ENCODE measurements at places on chromosomes 1 and 21. TPM values are rescaled to one million over a fixed set of nuclear protein-coding genes. Genes with fewer than 3 reads are reported as not detected.

GRCh38 chr1:159055181-159055641 lies 21.4 kb downstream of the AIM2 start:
- H3K4me3 ChIP-seq: no peak overlapping the region
- H3K27me3 ChIP-seq: no peaks in the 10 kb centered on the region
- no peak for DNase-seq
- H3K4me1 ChIP-seq: peaks cover 16% of the 10 kb centered on the region

- no peak overlapping the region for H3K4me3 ChIP-seq
- H3K4me1 ChIP-seq: no peaks in the 10 kb centered on the region
- H3K36me3 ChIP-seq: no peaks in the 10 kb centered on the region
- no peak overlapping the region for H3K27ac ChIP-seq
Observed at GRCh38 chr1:179323436-179323835, 29.8 kb downstream of the SOAT1 start.

EEIG2 gene
- 10.6 TPM for polyA plus RNA-seq

DNA sequence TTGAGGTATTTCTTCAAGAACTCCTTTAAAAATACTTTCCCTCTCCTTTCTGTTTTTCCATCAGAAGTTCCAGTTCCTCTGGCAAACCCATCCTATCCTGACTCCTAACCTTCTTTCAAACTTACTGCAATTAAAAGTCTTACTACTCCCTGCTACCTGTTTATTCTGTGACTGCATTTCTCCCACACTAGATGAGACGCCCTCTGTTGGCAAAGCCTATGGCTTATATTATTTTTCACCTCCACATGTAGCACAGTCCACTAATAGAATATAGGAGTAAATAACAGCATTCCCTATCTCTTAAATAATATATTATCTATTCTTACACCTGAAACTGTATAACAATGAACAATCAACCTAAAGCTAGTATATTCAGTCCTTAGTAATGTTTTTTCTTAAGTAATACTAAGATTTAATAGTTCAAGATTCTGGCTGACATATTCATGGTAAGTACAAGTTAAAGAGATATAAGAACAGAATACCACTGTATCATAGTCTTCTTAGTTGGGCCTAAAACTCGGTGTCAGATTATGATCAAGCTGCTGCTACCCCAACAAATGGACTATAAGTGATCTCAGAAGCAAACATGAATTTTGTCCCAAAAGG lies 54.8 kb downstream of the RAB3GAP2 start:
- no peak overlapping the region for H3K4me3 ChIP-seq
- H3K4me1 ChIP-seq: no peaks in the 10 kb centered on the region
- DNase-seq: no peak
- H3K27me3 ChIP-seq: no peaks in the 10 kb centered on the region
- H3K27ac ChIP-seq: no peak overlapping the region
- H3K36me3 ChIP-seq: no peaks in the 10 kb centered on the region

POU3F1 gene
- not detected for polyA plus RNA-seq

SLC35F3 gene
- under 0.01 TPM for polyA plus RNA-seq

GRCh38 chr1:78333502-78333901 lies 157.3 kb upstream of the PTGFR start:
- H3K27ac ChIP-seq: no peak overlapping the region
- H3K36me3 ChIP-seq: no peaks in the 10 kb centered on the region
- no peaks in the 10 kb centered on the region for H3K27me3 ChIP-seq
- no peak for DNase-seq
- no peak overlapping the region for H3K4me3 ChIP-seq
- no peaks in the 10 kb centered on the region for H3K4me1 ChIP-seq

DNA sequence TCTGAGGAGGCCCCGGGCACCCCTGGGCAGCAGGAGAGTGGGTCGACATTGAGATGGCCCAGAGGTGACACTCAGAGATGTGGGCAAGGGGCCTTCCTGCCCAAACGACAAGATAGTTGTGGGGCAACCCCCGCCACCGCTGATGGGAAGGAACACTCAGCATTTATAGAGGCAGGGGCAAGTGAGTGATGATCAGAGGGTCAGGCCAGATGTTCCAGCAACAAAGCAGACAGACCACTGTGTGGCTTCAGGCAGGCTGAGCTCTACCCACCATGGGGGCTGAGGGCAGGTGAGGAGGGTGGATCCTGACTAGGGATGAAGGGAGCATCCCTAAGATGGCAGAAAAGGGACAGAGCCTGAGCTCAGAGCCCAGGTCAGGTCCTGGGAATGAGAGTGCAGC lies 362.7 kb downstream of the PTPRU start:
- no peaks in the 10 kb centered on the region for H3K4me1 ChIP-seq
- DNase-seq: no peak
- no peak overlapping the region for H3K4me3 ChIP-seq

H6PD gene
- 25.9 TPM for polyA plus RNA-seq

- no peak for DNase-seq
- no peaks in the 10 kb centered on the region for H3K27me3 ChIP-seq
- H3K4me3 ChIP-seq: no peak overlapping the region
- peaks cover 81% of the 10 kb centered on the region for H3K4me1 ChIP-seq
- peak overlapping the region; percentile 84 for H3K27ac ChIP-seq
Observed at GRCh38 chr1:183089025-183089639, 65.9 kb downstream of the LAMC1 start.

GRCh38 chr1:149877211-149877946 lies 22.0 kb upstream of the BOLA1 start:
- DNase-seq: no peak
- no peak overlapping the region for H3K4me3 ChIP-seq
- no peak overlapping the region for H3K27ac ChIP-seq
- H3K36me3 ChIP-seq: no peaks in the 10 kb centered on the region

GRCh38 chr1:16418823-16419425 lies 18.3 kb downstream of the SPATA21 start:
- H3K27ac ChIP-seq: no peak overlapping the region
- no peaks in the 10 kb centered on the region for H3K4me1 ChIP-seq
- no peak for DNase-seq
- no peaks in the 10 kb centered on the region for H3K27me3 ChIP-seq
- H3K4me3 ChIP-seq: no peak overlapping the region
- no peaks in the 10 kb centered on the region for H3K36me3 ChIP-seq

C1orf116 gene
- 22.4 TPM for polyA plus RNA-seq

- H3K4me1 ChIP-seq: no peaks in the 10 kb centered on the region
- H3K27me3 ChIP-seq: no peaks in the 10 kb centered on the region
- H3K36me3 ChIP-seq: no peaks in the 10 kb centered on the region
- DNase-seq: no peak
- no peak overlapping the region for H3K4me3 ChIP-seq
Observed at GRCh38 chr1:152436593-152437496, 22.8 kb upstream of the CRNN start.

ASPM gene
- polyA plus RNA-seq: 0.69 TPM

GRCh38 chr1:236303675-236304074 lies 21.9 kb upstream of the ERO1B start:
- H3K27ac ChIP-seq: no peak overlapping the region
- no peaks in the 10 kb centered on the region for H3K36me3 ChIP-seq
- no peaks in the 10 kb centered on the region for H3K27me3 ChIP-seq
- no peak for DNase-seq
- no peak overlapping the region for H3K4me3 ChIP-seq
- H3K4me1 ChIP-seq: no peaks in the 10 kb centered on the region

GRCh38 chr1:37556712-37557196 lies at the start of gene DNALI1:
Gene DNALI1 (plus strand): TSS chr1:37556940. CDS start chr1:37556995, 55 bp downstream.
- peak within 1 kb of the TSS; percentile 77 for H3K27ac ChIP-seq
- H3K4me3 ChIP-seq: peak within 1 kb of the TSS; percentile 48
- no peaks in the 10 kb centered on the region for H3K27me3 ChIP-seq
- H3K4me1 ChIP-seq: peaks cover 31% of the 10 kb centered on the region

- H3K27me3 ChIP-seq: no peaks in the 10 kb centered on the region
- H3K4me3 ChIP-seq: no peak overlapping the region
- peaks cover 8% of the 10 kb centered on the region for H3K4me1 ChIP-seq
- H3K27ac ChIP-seq: no peak overlapping the region
- no peak for DNase-seq
Observed at GRCh38 chr1:168977618-168978017, 128.9 kb upstream of the ATP1B1 start.

RGS7 gene
- polyA plus RNA-seq: not detected

DNA sequence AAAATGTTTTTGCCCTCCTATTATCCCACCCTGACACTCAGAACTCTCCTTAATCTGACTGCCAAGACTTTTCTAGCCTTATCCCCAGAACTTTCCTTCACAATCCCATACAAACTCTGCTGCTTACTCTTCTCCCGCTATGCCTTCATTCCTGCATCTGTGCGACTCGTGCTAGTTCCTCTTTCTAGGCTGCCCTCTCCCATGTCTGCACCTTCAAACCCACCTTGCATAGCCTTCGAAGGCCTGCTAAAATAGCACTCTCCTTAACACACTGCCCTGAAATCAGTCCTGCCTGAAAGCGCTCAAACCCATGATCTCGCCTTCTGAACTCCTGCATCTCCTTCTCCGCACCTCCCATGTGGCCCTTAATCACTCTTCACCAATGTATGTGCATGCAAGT lies 2.5 kb upstream of the NCF2 start:
- peaks cover 4% of the 10 kb centered on the region for H3K4me1 ChIP-seq
- DNase-seq: no peak
- no peaks in the 10 kb centered on the region for H3K36me3 ChIP-seq
- H3K27me3 ChIP-seq: no peaks in the 10 kb centered on the region
- H3K27ac ChIP-seq: no peak overlapping the region
- H3K4me3 ChIP-seq: no peak overlapping the region

ZNF593 gene
- 114 TPM for polyA plus RNA-seq

DNA sequence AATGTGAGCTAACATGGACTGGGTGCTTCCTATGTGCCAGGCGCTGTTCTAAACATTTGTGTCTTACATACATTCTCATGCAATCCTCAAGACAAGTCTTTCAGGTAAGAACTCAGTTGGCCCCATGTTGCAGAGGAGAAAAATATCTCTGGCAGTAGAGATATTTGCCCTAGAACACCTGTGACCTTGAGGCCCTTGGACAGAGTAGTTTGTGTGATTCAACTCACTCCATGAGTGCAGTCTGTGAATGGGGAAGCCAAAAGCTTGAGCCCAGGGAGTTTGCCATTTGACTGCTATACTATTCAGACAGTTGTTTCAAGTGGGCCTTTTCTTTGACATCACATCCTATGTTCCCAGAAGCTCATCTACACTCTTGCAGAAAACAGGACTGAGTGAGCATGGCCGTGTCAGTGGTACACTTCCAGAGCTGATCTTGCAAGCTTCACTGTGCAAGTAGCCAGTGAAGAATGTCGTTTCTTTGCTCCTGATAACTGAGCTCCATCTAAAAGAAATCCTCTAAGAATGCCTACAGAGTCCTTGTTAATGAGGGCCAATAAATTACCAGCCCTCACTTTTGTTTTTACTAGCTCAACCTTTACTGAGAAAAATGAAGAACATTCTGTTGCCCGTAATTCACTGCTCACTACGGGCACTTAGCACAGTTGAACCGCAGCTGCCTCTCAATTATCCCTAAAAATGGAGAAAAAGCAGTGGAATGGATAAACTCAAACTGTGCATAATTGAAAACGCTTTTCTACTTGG lies 98.7 kb upstream of the C8B start:
- H3K27me3 ChIP-seq: no peaks in the 10 kb centered on the region
- no peaks in the 10 kb centered on the region for H3K36me3 ChIP-seq
- no peak overlapping the region for H3K27ac ChIP-seq
- peaks cover 19% of the 10 kb centered on the region for H3K4me1 ChIP-seq
- no peak overlapping the region for H3K4me3 ChIP-seq

PLA2G2F gene
- polyA plus RNA-seq: 0.60 TPM

GRCh38 chr21:9767592-9768375 lies 753.6 kb upstream of the TPTE start:
- H3K27me3 ChIP-seq: no peaks in the 10 kb centered on the region
- no peak for DNase-seq
- H3K36me3 ChIP-seq: no peaks in the 10 kb centered on the region
- H3K4me3 ChIP-seq: no peak overlapping the region
- H3K27ac ChIP-seq: no peak overlapping the region
- no peaks in the 10 kb centered on the region for H3K4me1 ChIP-seq

TMEM82 gene
- polyA plus RNA-seq: 19.3 TPM

GRCh38 chr1:77018761-77019160 lies 151.5 kb downstream of the ST6GALNAC5 start:
- no peak for DNase-seq
- no peaks in the 10 kb centered on the region for H3K4me1 ChIP-seq
- H3K27ac ChIP-seq: no peak overlapping the region
- H3K27me3 ChIP-seq: no peaks in the 10 kb centered on the region
- H3K4me3 ChIP-seq: no peak overlapping the region

DNA sequence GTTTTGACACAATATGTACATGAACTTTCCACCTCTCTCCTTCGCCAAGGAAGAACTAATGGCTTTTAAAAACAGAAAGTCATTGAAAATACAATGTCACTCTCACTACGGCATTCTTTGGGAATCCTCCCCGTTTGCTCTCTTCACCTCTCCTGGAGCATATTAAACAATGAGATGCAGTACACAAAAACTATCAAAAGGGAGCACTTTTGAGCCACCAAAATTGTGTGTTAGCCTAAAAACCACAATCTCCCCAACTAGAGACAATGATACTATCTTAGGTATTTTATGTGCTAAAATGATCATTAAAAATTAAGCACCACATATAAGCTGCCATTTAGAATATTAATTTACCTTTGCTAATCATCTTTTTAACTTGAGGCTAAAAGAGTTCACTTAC lies 425.5 kb downstream of the KCTD3 start:
- no peaks in the 10 kb centered on the region for H3K27me3 ChIP-seq
- H3K4me3 ChIP-seq: no peak overlapping the region
- H3K27ac ChIP-seq: no peak overlapping the region
- H3K4me1 ChIP-seq: peaks cover 3% of the 10 kb centered on the region
- no peak for DNase-seq

ADCY10 gene
- 0.92 TPM for polyA plus RNA-seq

DNA sequence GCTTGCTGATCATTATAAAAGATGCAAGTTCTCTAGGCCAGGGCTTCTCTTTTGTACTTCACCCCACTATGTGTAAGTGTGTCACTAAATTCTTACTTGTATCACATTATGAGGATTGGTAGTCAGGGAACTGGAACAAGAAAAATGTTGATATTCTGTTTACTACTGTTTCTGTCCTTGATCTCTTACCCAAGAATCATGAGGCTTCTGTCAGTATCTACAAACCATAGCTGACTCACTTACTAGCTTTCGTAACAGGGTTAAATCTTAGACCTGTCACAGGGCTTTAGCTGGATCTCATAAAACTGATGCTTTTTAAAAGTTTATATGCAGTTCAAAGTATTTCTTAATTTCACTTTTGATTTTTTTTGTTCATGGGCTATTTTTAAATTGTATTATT lies 681.2 kb downstream of the PLPP3 start:
- no peak overlapping the region for H3K27ac ChIP-seq
- no peak overlapping the region for H3K4me3 ChIP-seq
- H3K4me1 ChIP-seq: no peaks in the 10 kb centered on the region
- no peaks in the 10 kb centered on the region for H3K36me3 ChIP-seq
- H3K27me3 ChIP-seq: no peaks in the 10 kb centered on the region

SPATA1 gene
- not detected for polyA plus RNA-seq

DNA sequence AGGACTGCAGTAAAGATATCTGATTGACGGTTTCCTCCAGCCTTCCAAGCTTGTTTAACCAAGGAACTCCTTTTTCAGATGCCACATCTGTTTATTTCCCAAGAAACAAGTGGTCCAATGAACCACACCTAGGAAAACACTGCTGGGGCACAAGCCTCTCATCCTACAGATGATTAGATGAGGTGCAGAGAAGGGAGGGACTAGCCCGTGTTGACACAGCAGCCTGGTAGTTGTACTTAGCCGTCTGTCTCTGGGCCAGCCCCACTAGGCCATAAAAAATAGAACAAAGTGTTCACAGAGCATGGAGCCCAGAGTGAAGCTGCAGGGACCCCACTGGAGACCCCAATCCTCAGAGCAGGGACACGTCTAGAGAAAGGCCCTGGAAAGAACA lies 32.1 kb downstream of the LRP8 start:
- no peaks in the 10 kb centered on the region for H3K36me3 ChIP-seq
- no peak overlapping the region for H3K27ac ChIP-seq
- H3K4me1 ChIP-seq: no peaks in the 10 kb centered on the region
- no peak for DNase-seq
- H3K4me3 ChIP-seq: no peak overlapping the region
